ENCODE measurements at places on chromosomes 7 and 10.

GRCh38 chr7:82442492-82443035, 1.0 kb downstream of the CACNA2D1 start:
- DNase-seq: no peak

DNA sequence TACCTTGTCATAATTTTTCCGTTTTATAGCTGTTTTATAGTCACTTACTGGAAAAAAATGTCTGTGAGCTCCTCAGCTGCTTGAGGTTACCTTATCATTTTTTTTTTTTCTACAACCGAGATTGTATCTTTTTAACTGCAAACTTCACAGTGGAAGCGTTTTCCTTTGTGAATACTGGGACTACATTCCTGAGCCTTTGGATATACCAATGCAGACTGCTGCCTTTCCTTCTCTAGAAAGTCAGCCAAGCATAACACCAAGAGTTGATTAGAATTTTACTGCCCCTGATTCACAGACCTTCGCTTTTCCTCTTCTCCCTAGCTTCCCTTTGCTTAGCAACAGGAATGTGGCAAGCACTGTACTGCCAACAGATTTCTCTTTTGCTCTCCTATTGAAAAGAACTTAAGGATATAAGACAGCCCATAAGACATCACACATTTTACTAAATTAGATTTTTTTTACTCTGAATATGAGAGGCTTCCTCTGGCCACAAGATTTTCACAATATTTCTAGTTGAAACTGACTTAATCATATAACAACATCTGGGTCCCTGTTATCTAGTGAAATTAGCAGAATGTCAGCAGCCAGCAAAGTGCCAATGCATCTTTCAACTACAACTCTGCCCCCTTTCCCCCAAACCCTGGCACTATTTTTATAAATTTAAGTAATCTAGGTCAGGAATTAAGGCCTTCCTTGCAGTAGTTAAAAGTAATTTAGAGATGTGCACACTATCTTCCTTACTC, 170.6 kb downstream of the PRKG1 start:
- no peak for DNase-seq

DNA sequence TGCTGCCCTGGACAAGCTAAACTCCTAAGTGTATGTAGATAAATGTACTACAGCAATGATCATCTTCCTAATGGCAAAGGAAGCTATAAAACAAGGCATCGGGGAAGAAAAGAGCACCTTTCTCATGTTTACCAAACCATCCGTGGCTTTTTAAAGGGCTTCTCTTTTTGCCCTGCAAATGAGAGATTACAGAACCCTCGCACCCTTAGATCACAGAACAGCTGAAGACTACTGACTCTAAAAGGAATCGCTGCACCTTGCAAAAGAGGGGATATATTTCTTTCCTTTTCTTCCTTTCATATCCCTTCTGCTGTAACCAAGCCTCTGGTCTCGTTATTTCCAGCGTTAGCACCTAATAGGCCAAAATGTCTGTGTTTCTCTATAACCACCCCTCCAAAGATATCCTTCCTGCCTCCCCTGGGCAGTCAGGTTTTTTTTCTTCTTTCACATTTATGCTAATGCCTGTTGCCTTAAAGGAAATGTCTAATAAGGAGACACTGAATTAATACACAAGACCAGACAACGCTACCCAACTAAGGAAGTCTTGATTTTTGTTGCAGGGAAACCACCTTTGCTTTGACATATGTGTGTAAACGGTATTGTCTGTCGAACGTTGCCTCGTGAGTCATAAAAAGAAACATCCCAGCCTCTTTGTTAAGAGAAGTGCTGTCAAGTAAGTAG, 10.5 kb downstream of the ST8SIA6 start:
- no peak for DNase-seq

DNA sequence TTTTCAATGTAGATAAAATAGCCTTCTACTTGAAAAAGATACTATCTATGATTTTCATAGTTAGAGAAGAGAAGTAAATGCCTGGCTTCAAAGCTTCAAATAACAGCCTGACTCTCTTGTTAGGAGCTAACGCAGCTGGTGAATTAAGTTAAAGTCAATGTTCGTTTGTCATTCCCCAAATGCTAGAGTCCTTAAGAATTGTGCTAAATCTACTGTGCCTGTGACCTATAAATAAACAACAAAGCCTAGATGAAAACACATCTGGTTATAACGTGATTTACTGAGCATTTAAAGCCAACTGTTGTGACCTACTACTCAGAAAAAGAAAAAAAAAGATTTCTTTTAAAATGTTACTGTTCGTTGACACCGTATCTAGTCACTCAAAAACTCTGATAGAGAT, 134.7 kb downstream of the POLR1F start:
- DNase-seq: no peak
